ENCODE measurements at places on chromosomes 12 and 14.
A peak's percentile ranks its signal among the peaks of the same experiment; 100 is the strongest.

DNA sequence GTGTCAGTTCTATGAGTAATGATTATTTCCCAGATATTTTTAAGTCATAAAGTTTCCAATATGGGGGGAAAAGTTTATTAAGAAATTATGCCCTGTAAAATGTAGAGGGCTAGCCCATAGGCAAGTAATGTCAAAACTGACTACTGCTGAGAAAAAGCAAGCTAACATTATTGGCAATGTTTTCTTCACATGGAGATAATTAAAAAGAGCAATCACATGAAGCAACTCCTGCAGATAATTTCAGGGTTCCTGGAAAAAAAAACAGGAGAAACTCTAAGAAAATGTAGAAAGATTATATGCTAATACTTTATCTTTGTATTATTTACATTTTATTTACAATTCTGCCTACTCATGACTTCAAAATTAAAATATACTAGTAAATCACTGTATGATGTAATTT, 39.8 kb downstream of the PPP1R12A start:
- no peak for DNase-seq

DNA sequence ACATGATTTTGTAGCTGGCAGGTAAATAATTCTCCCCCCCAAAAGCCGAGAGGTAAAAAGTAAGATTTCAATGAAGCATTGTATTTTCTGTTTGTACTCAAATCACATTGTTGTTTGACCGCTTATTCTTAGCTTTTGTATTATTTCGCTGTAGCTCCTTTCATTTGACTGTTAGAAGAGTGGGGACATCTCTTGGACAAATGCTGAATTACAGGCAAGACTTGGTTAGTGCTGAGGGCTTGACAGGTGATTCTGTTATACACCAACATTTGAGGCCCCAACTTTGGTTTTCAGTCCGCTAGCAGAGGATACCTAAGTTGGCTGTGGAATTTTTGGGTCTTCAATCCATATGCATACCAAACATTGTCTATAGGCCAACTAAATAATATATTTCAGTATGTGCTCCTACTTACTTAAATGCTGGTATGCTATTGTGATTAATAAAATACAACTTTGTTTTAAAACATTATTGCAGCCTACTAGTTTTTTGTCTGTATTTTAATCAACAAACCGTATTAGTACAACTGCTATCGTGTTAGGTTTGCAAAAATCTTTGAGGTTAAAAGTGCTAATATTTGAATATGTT, 102.2 kb downstream of the ERC1 start:
- DNase-seq, result no peak

DNA sequence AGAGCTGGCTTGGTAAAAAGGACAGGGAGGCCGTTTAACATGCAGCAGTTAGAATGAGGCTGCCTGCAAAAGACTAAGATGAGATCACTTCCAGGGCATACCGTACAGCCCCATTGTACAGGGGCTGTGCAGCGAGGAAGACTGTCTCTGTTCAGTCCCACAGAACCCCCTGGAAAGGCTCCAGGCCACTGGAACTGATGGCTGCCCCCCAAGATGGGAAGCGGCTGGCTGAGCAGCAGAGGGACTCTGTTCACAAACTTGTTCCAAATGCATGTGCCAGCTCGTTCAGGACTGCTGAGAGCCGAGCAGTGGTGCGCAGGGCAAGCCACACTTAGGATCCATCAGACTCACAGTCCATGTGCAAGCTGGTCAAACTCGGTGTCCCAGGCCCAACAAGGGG, 82.9 kb downstream of the CHGA start:
- DNase-seq, result peak; percentile 86

DNA sequence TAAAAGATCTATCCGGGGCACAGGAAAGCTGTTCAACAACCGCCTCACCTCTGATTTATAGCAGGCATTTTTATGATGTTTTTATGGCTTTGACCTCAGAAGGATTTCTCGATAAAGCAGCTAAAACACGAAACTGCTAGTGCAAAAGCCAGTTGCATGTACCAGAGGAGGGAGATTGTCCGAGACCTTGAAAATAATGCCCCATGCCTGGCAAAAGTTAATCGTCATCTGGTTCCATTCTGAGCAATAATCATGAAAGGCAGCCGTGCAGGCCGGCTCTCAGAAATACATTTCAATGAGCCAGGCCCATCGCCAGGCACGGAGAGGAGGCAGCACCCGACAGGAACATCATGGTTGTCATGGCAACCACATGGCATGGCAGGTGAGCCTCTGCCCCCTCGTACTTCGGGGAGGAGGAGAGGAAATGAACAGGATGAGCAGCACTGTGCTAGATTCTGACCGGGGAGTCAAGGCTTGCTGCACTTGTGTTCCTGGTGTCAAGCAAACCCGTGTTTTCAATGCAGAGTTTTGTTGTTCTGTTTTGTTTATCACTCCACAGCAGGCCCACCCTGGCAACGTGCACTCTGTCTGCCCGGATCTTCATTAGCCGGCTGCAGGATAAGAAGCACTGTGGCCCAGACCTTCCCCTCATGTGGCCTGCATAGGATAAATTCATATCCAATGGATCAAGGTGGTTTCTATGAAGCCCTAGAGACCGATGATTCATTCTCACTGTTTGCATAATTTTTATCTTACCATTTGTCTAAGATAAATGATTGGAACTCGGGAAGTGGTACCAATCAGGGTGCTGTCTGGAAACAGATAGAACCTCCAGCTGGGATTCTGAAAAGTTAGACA, 160.2 kb downstream of the RIMBP2 start:
- peak; percentile 96 for DNase-seq

GRCh38 chr14:36430662-36431084, 89.4 kb downstream of the NKX2-1 start:
- no peak for DNase-seq

DNA sequence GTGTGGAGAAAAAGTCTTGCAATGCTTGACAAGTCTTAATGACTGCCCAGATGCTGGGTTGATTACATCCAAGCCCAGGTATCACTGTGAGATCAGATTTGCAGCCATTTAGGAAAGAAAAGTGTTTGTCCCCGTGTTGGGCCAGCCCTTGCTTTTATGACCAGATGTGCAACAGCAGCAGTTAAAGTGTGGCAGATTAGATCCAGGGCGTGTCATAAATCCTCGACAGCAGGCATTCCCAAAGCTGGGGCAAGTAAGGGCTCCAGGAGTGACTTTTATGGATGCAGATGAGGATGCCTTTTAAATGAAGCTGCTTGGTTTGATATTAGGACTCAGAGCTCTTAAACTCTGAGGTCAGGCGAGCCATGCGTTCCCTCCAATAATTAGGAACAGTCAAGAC, 1.7 kb downstream of the SMOC1 start:
- no peak for DNase-seq

- DNase-seq, result no peak
Observed at GRCh38 chr14:102696856-102697495, 80.3 kb upstream of the TRAF3 start.

DNA sequence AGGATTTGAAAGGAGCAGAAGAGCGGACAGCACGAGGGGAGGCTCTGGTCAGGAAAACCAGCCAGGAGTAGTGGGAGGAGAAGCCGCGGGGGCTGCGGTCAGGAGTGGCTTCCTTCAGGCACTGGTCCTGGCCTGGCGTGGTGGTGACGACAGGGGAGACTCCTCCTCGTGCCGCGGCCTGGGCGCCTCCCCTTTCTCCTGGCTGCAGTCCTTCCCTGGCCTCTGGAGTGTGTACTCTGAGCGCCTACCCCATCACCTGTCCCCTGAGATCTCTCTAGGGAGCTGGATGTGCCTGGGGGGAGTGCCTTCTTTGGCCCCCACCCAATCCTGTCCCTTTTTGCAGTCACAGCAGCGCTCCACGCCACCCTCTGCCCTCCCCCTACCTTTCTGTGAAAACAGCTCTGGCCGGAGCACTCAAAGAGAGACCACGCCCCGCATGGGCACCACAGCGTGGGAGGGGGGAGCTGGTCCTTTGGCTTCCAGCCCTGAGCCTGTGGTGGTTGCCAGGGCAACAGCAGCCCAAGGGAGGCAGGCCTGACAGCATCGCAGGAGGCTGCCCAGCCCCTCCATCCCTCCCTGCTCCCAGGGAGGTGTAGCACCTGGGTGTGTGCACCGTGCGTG, 125.9 kb downstream of the CALM1 start:
- DNase-seq, result peak; percentile 47

GRCh38 chr14:23447361-23448350, 12.2 kb upstream of the MYH7 start:
- DNase-seq, result no peak

GRCh38 chr14:23306412-23307145, at the start of gene BCL2L2:
TSS of gene BCL2L2 (plus strand) at chr14:23306833. CDS start at chr14:23307768, 935 bp downstream.
- peak; percentile 86 for DNase-seq

DNA sequence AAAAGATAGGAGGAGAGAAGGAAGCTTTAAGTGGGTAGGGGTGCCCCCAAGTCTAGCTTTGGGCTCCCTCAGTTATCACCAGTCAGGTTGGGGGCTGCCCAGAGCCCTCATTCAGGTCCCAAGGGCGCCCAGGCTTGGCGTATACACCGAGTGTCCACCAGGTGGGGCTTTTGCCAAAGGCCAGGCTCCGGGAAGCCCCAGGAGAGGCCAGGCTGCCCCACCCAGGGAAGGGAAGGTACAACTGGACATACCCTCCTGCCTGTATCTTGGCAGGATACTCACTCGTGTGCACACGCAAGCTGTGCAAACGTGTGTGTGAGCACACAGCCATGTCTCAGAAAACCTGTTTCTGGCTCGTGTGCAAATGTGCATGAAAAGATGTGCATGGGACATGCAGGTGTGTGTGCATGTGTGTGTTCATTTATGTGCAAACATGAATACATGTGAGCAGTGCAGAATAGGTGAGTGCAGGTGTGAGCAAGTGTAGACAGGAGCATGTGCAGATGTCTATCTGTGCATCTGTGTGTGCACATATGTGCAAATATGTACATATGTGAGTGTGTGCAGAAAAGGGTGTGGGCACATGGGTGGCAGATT, 103.9 kb upstream of the MYL2 start:
- peak; percentile 50 for DNase-seq

GRCh38 chr12:128727461-128727860, 96.3 kb downstream of the SLC15A4 start:
- DNase-seq, result no peak

- no peak for DNase-seq
Observed at GRCh38 chr12:112710414-112710813, 81.1 kb upstream of the RPH3A start.

DNA sequence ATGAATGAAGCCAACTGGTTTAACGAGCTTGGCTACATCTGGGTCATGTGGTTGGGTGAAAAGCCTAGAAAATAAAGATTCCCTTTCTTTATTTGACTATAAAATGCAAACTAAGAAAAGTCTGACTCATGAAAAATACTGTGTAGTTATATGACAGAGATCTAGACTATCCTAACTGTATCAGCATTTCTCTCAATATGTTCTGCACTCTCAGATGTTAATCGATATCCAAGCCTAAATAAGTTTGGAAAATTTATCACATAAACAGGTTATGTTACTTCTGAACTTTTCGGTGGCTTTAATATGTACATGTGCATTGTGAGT, 133.1 kb downstream of the DAAM1 start:
- no peak for DNase-seq

GRCh38 chr14:26621807-26622560, 24.2 kb upstream of the NOVA1 start:
- no peak for DNase-seq

DNA sequence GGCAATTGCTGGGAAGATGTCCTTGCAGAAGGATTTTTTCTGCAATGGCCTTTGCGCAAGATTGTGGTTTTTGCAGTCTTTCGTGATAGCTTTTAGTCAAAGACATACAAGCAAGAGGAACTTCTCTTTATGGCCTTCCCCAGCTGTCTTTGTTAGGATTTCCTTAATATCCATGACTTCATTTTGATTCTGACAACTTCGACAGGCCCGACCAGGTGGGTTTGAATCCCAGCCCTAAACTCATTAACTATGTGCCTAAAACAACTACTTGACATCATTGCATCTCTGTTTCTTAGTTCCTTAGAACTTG, 13.3 kb upstream of the VRK1 start:
- no peak for DNase-seq

GRCh38 chr12:102323799-102324198, 126.2 kb upstream of the PMCH start:
- no peak for DNase-seq

DNA sequence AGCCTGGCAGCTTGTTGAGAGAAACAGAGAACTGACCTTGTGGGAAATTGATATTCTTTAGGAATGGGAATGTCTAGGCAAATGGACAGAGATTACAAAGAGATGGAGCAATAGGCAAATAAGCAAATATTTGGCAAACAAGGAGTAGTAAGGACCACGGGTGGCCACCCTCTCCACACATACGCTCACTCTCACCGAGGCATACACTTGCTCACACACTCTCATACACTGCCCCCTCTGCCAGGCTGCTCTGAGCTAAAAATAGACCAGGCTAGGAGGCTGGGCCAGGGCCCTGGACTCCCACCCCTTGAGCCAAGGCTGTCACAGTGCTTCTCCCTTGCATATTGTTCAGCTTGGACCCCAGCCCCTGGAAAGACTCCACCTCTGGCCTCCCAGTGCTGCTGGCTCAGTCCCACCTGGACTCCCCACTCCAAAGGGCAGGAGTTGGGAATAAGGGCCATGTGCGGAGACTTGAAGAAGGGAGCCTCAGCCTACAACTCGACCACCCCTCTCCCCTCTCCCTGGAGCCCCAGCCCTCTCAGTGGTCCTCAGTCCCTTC, 1.1 kb downstream of the PPP1R1A start:
- DNase-seq, result no peak

DNA sequence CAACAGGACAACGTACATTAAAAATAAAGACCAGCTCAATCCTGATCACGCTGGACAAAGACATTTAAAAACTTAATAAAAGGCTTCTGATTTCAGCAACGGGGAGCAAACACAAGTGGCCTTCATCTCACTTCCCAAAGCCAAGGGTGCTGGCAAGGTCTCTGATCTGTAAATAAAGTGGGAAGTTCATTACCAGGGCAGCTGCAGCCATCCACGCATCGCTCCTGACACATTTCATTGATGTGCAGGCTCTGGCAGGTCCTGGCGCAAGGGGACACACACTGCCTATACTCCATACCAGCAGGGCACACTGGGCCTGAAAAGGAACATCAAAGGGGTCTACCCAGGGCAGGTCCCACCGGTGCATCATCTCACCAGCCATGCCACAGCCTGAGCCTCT, 51.0 kb downstream of the VWF start:
- no peak for DNase-seq

DNA sequence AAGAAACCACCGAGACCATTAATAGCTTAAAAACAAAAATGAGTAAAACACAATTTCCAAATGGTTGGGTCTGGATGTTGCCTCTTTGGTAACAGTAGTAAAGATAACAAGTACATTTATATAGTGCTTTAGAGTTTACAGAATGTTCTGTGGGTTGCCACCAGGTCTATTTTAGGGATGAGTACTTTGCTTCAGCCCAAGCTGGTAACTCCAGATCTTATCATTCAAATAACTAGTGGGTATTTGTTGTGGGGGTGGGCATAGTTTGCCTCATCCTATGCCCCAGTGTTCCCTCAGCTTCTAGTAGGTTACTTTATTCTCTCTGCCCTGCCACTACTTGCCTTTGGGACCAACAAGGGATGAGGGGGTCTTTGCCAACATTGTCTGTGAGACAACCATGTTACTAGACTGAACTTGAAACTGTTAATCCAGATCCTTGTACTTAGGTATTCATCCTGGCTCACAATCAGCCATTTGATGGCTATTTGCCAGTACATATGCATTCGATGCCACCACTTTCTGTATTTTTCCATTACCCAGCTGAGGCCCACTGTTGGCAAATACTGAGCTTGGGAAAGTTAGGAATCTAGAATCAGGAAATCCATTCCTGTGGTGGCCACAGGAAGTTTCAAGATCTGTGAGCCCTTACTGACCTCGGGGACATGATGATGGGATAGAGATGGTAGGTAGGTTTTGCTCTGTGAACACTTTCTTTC, 17.6 kb upstream of the AKAP6 start:
- no peak for DNase-seq
